ENCODE measurements at places on chromosomes 1 and 21. TPM values are rescaled to one million over a fixed set of nuclear protein-coding genes. Genes with fewer than 3 reads are reported as not detected.

Gene SPAG17
- 6.3 TPM for total RNA-seq

Gene SYNC
- 9.3 TPM for total RNA-seq

Gene RNU1-3
- total RNA-seq = 7,909 TPM

Gene LMOD1
- total RNA-seq = 12.6 TPM

Gene AGPAT3
- total RNA-seq = 44.7 TPM

Measured in metanephros (tissue), 2 donors.